ENCODE measurements at places on chromosomes 2 and 18.

DNA sequence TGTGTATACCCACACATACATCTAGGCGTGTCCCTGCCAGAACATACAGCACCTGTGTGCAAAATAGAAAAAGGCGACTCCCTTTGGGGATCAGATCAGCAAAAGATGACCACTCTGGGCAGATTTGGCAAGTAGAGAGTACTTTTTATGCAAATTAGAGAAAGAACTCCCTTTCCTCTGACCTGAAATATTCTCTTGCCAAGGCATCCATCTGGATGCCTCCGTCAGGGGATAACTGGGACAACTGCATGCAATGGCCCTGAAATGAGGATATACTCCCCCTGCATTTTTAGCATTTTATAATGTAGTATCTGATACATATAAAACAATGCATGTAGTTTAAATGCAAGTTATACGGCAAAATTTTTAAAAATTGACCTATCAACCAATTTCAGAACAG lies 247.7 kb downstream of the ICOS start:
- DNase-seq, result no peak

DNA sequence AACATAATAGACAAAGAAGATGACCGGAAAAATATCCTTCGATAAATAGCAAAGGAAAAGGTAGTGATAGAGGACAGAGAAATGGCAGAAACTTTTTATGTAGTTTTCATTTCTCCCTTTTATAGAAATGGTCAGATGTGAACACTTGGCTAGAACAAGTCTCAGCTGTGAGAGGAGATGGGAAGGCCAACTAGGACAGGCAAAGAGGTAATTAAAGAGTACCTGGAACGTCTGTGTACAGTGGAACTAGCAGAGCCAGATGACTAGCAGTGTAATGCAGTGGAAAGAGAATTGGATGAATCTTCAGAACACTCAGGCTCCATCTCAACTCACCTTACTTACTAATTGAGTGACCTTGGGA lies 69.2 kb downstream of the NABP1 start:
- DNase-seq, result no peak

- DNase-seq, result no peak
Observed at GRCh38 chr2:20062615-20063545, 11.5 kb upstream of the LAPTM4A start.

GRCh38 chr2:209579230-209579749 lies 155.4 kb downstream of the MAP2 start:
- no peak for DNase-seq

- DNase-seq, result no peak
Observed at GRCh38 chr2:48578313-48578712, 39.3 kb upstream of the GTF2A1L start.

DNA sequence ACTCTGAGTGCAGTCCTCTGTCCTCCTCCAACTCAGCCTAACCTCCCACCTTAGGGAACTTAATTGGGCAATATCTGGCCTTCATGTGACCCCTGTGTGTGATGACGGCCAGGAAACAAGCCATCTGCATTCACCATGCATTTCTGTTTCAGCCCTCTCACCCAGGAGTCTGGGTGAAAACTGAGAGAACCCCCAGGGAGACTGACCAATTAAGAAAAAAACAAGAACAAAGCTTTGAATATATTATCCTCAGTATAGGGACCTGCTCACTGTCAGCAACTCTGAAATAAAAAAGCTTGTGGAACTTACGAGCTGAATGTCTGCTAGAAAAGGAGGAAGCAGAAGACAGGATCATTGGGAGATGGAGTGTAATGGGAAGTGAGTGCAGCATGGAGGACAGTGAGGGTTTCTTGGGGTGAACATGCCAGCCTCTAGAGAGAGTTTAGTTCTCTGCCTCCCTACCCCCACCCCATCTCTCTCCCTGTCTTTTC lies 9.5 kb downstream of the MAPRE2 start:
- no peak for DNase-seq

GRCh38 chr2:36550006-36550405 lies 48.0 kb downstream of the FEZ2 start:
- DNase-seq, result no peak

DNA sequence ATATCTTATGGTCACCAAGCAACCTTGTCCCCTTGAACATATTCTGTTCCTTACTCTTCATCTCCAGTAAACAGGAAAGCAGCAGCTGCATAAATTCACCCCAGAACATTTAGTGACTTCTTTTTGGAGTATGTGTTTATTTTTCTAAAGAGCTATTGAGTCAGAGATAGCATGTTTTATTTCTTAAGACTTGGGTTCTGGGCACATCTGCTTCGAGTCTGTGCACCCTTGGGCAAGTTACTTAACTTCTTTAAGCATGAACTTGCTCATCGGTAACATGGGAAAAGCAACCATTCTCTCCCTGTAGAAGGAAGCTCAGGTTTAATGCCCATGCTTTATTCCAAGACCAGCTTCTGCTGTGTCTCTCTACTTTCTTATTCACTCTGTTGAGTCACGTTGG lies 309.3 kb upstream of the MEX3C start:
- no peak for DNase-seq

DNA sequence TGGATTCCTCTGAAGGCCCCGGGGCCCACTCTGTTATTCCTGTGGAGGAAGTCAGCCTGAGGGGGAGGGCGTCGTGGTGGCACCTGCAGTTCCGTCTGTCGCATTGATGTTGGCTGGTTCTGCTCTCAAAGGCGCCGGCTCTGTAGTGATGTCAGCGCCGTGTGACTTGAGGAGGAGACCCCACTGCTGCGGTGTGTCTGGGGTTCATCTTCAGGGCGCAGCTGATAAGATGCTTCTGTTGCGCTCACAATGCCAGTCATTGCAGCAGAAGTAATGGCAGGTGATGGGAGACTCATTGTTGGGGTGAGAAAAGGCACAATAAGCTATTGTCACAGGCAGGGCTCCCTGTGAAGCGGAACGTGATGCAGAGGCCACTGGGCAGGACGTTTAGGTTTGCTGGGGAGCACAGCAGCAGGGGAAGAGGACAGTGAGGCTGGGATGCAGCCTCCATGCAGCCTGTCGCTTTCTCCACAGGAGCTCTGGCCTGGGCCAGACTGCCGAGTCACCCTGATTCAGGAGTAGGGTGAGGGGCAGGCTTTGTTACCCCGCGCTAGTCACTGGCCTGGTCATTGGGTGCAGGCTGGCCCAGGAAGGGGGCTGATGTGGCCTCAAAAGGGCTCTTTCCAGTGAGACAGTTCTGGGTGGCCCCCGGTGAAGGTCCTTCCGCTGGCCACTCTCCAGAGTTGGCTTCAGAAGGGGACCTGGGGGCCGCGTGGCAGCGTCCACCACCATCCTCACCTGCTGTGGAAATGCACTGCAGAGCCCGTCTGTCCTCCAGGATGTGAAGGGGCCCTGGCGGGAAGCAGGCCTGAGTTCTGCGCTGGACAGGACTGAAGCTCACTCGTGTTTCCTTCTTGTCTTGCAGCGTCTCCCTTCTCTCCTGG lies 42.9 kb downstream of the SH3BP4 start:
- no peak for DNase-seq

- DNase-seq, result no peak
Observed at GRCh38 chr2:59398081-59398480, 1155.4 kb downstream of the BCL11A start.

DNA sequence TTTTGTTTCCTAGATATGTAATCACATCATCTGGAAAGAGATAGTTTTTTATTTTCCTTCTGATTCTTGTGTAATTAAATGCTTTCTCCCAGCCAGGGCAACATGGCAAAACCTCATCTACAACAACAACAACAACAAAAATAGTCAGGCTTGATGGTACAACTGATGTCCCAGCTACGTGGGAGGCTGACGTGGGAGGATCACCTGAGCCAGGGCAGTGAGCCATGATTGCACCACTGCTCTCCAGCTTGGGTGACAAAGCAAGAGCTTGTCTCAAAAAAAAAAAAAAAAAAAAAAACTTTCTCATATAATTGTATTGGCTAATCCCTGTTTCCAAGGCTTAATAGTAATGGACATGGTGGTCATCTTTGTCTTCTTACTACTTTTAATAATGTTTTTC lies 26.4 kb upstream of the PGAP1 start:
- DNase-seq, result no peak

DNA sequence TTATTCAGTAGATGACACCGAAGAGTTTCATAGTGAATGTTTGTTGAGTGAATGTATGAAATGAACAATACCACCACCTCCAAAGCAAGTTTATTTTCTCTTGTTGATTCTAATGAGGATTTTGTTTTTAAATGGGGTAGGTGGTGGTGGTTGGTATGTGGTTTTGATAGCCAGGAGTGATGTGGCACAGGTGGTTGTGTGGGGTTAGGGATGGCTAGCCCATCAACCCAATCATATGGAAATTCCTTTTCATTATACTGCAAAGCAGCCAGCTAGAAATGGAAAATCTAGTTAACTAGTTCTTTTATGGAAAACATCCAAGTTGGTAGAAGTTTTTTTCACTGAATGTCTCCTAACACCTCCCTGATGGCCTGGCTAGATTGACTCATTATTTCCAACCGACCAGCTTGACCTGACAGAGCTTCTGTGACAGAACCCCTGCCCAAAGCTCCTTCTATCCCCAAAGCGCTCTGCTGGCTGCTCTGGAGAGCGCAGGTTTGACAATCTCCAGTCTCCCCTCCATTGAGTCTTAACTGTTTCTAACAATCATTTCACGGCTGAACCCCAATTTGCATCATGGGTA lies 376.9 kb downstream of the MTX2 start:
- DNase-seq, result no peak

DNA sequence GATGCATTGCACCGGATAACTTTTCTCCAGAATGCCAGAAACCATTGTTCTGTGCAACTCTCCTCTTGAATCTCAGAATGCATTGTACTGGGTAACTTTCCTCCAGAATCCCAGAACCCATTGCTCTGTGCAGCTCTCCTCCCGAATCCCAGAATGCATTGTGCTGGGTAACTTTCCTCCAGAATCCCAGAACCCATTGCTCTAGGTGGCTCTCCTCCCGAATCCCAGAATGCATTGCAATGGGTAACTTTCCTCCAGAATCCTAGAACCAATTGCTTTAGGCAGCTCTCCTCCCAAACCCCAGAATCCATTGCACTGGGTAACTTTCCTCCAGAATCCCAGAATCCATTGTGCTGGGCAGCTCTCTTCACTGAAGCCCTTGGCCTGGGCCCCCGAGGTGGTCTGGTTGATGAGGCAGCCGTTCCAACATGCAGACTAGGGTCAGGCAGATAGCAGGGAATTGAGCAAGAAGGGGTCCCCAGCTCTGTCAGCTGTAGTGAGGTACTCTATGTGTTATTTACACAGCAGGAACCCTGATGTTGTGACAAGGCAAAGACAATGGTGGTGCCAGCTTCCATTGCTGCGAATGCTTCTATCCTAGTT lies 9.4 kb downstream of the FOSL2 start:
- DNase-seq, result no peak

GRCh38 chr2:153663371-153663770 lies 184.8 kb upstream of the RPRM start:
- DNase-seq, result no peak

DNA sequence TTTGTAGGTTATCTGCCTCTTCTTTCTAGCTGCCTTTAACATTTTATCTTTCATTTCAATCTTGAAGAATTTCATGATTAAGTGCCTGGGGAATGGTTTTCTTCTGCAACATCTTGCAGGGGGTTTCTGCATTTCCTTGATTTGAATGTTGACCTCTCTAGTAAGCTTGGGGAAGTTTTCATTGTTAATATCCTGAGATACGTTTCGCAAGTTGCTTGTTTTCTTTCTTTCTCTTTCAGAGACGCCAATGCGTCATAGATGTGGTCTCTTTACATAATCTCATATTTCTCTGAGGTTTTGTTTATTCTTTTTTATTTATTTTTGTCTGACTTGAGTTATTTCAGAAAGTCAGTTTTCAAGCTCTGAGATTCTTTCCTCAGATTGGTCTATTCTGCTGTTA lies 225.7 kb downstream of the XIRP2 start:
- no peak for DNase-seq

Data from left ventricle myocardium inferior (tissue), 1 donor.